ENCODE measurements at places on chromosomes 2 and 18. TPM values are rescaled to one million over a fixed set of nuclear protein-coding genes. Genes with fewer than 3 reads are reported as not detected.

The HJURP gene
- total RNA-seq, result 7.9 TPM

The FER1L5 gene
- 0.13 TPM for total RNA-seq

GRCh38 chr2:160667811-160668210, 174.2 kb upstream of the RBMS1 start:
- H3K36me3 ChIP-seq, result no peaks in the 10 kb centered on the region
- H3K4me1 ChIP-seq, result peaks cover 28% of the 10 kb centered on the region
- H3K27me3 ChIP-seq, result no peaks in the 10 kb centered on the region
- no peak for DNase-seq
- no peak overlapping the region for H3K4me3 ChIP-seq
- H3K27ac ChIP-seq, result peak overlapping the region; percentile 95

GRCh38 chr2:231359948-231360347, 35.6 kb upstream of the B3GNT7 start:
- no peak overlapping the region for H3K4me3 ChIP-seq
- H3K27ac ChIP-seq, result no peak overlapping the region
- peaks cover 8% of the 10 kb centered on the region for H3K4me1 ChIP-seq
- no peaks in the 10 kb centered on the region for H3K27me3 ChIP-seq
- H3K36me3 ChIP-seq, result peaks cover 43% of the 10 kb centered on the region
- DNase-seq, result no peak

- H3K27ac ChIP-seq, result no peak overlapping the region
- H3K4me1 ChIP-seq, result no peaks in the 10 kb centered on the region
- H3K27me3 ChIP-seq, result peaks cover 5% of the 10 kb centered on the region
- H3K36me3 ChIP-seq, result no peaks in the 10 kb centered on the region
Observed at GRCh38 chr2:18176679-18177215, 298.3 kb downstream of the KCNS3 start.

DNA sequence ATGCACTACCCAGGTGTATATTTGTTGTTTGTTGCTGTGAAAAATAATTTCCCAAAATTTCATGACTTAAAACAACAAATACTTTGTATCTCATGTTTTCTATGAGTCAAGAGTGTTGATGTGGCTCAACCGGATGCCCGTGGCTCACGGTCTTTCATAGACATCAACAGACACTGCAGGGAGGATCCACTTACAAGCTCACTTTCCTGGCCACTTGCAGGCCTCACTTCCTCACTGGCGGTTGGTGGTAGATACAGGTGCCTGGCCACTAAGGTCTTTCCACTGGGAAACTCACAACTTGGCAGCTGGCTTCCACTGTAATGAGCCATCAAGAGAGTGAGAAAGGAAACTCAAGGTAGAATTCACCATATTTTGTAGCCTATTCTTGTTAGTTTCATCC, 662.9 kb downstream of the IRS1 start:
- no peak for DNase-seq
- H3K4me1 ChIP-seq, result no peaks in the 10 kb centered on the region
- no peaks in the 10 kb centered on the region for H3K36me3 ChIP-seq
- no peak overlapping the region for H3K27ac ChIP-seq
- H3K27me3 ChIP-seq, result no peaks in the 10 kb centered on the region

DNA sequence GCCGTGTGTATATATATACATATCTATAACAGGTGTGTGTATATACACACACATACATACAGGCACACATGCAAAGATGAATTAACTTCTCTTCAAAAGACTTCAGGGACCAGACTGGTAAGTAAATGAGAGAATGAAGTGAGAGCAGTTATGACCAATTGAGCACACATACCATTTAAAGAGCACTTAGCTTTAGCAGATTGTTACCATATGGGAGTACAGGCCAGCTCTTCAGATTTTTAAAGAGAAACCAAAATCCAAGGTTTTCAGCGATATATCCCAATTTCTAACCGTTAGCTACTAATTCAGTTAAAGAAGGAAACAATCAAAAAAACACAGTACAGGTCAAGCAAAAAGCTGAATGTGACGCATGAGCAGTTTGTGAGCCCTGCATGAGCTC, 23.7 kb downstream of the INPP1 start:
- H3K4me1 ChIP-seq, result peaks cover under 1% of the 10 kb centered on the region
- H3K27me3 ChIP-seq, result no peaks in the 10 kb centered on the region
- no peak for DNase-seq
- peaks cover 29% of the 10 kb centered on the region for H3K36me3 ChIP-seq

Measured in osteocyte (in vitro differentiated cells).